ENCODE measurements at places on chromosomes 13 and 19.

DNA sequence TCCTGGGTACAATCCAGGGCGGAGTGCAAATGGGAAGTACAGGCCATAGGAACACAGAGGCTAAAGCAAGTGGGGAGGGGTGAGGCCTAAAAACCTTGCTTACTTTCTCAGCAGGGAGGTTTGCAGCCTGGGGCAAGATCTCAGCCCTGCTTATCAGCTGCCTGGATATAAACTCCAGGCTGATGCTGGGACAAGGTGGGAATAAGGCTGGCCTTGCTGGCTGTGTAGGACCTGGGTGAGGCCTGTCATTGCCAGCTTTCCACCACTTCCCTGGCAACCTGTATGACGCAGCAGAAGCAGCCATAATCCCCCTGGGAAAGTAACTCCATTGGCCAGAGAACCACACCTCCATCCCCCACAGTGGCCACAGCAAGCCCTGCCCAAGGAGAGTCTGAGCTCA lies 279.1 kb upstream of the ATXN8OS start:
- no peak for DNase-seq

GRCh38 chr13:20669162-20669561 lies 34.3 kb upstream of the IL17D start:
- DNase-seq = no peak

DNA sequence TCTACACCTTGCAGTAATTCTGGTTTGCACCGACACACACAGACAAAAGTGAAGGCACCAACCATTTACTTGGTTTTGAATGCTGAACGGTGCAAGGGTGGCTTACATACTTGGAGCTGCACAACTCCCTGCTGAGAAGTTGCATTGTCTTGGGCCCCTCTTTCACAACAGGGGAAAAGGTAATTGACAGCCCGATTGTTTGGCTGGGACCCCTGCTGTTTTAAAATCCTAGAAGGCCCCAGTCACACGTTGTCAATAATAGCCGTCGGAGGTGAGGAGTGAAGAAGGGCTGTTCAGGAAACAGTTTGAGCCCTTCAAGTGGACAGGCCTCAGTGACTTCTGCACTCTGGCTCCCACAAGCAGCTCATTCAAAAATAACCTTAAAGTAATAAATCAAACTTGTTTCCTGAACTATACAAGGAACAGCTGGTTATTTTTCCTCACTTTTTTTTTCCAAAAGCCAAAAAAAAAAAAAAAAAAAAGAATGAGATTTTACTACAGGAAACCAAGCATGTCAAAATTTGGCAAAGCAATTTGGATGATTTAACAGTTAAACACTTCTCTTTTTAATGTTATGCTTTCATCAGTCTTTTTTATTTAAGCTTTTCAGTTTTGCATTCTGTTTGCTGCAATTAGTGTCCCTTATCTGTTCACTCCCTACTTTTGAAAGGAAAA lies 19.0 kb upstream of the SPRY2 start:
- DNase-seq = no peak

GRCh38 chr19:49301165-49301865 lies 23.7 kb downstream of the SLC6A16 start:
- DNase-seq = peak; percentile 58

All from stimulated activated CD8-positive, alpha-beta memory T cell treated with anti-CD3 and anti-CD28 coated beads, Interleukin-15, amount 100 ng/mL, for 4 hours (primary cell).